ENCODE measurements at places on chromosomes 11 and 22.

DNA sequence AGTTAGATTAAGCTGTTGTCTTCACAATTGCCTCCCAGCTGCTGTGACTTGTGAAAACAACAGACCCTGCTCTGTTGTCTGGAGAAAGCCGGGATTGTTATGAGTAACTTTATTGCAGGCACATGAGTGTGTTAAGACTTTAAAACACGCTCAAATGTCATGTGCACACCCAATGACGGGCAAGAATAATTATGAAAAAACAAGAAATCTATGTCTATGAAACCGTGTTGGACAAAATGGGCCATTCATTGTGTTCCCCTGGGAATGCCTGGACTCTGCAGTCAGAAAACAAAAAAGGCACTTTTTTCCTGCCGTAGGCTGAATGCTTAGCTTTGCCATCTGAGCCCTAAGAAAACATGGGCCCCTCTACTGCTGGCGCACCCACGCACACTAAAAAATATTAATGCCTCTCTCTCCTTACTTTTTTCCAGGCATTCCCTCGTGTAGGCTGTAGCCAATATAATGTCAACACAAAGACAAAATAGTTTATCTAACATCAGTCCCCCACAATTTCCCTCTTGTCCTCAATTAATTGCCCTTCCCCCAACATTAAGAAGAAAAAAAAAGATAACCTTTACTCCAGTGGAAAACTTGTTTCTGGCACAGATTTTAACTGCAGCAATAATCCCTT lies 207.9 kb downstream of the SOX6 start:
- no peak for DNase-seq

- DNase-seq, result no peak
These were observed 16.6 kb downstream of the TRIM29 start for GRCh38 chr11:120121336-120121735.

DNA sequence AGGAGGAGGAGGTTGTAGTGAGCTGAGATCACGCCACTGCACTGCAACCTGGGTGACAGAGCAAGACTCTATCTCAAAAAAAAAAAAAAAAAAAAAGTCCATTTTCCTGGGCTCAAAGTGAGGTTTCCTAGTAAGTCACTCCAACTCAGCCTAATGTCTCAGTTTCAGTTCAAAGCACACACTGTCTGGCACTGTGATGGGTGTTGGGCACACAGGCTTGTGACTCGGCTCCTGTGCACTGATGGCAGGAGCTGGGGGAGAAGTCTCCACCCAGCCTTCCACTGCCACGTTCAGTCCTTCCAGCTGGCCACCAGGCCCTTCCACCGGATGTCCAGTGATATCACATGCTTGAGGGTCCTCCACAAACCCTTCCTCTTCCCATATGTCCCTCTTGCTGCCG lies 186.0 kb downstream of the CEP164 start:
- DNase-seq, result no peak

GRCh38 chr11:19892387-19892786 lies 179.8 kb downstream of the NAV2 start:
- no peak for DNase-seq

- DNase-seq, result no peak
These were observed 28.7 kb downstream of the ARAP1 start for GRCh38 chr11:72723508-72723907.

GRCh38 chr22:44357296-44357965 lies 44.7 kb upstream of the SHISAL1 start:
- DNase-seq, result no peak

DNA sequence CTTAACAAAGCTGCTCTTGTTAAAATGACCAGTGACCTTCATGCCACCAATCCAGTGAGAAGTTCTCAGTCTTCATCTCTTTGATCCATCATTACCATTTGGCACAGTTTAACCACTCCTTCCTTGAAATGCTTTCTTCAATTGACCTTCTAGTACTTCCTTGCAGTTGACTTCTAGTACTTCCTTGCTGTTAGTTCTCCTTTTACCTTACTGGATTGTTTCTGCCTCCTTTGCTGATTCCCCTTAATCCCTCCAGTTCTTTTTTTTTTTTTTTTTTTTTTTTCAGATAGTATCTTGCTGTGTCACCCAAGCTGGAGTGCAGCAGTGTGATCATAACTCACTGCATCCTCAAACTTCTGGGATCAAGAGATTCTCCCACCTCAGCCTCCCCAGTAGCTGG lies 66.0 kb upstream of the HORMAD2 start:
- DNase-seq, result no peak

Data from DND-41 (cell line).